Activated T-cell treated with anti-CD3 and anti-CD28 coated beads, Interleukin-2, amount 50 U/mL, for 1 hour (primary cell): ENCODE measurements at places on chromosomes 2 and 18.

GRCh38 chr2:23015651-23016200 lies 369.3 kb upstream of the KLHL29 start:
- DNase-seq: no peak

- DNase-seq: no peak
Measured at GRCh38 chr2:71474744-71475397, 21.5 kb downstream of the DYSF start.

DNA sequence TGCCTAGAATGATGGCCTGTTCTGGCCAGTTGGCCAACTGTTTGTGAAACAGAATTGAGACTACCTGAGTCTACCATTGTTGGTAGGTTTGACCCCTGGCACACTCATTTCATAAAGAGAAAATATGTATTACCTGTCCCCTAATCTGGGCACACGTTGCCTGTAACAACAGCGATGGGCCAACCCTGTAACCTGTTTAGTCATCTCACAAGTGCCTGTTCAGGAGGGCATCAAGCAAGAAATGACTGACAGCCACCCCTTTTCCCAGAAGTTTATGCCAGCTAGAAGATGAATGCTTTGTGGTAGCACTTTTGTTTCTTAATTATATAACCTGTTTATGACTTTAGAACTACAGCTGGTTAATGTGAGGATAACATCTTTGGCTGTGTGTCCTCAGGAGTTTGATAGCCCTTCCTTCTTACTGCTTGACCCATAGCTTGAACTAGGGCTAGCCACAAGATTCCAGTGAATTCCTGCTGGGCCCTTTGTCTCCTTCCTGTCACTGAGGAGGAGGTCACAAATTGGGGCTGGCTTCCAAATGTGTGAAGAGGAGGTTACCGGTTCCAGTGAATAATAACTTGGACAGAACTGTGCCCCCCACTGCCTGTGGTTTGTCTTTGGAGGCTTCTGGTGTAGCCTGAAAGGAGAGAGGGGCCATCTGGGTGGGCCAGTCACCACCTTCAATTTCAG lies 273.9 kb upstream of the EPAS1 start:
- no peak for DNase-seq

- DNase-seq: no peak
Measured at GRCh38 chr2:170953941-170954340, 24.9 kb downstream of the GORASP2 start.

DNA sequence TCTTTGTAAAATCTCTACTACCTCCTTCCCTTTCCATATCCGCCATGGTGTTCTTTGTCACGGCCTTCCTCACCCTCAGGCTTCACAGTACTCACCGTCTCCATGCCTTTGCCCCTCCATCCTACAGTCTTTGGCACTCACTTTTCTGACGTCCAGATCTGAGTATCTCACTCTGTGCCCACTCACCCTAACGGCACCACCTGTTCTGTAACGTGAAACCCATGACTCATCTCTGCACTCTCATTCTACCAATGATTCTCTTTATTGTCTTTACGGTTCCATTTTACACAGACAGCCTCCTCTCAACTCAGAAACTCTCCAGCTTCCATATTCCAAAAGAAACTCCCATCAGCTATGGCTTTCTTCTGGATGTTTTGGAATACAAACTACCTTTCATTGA lies 56.7 kb downstream of the NETO1 start:
- no peak for DNase-seq

DNA sequence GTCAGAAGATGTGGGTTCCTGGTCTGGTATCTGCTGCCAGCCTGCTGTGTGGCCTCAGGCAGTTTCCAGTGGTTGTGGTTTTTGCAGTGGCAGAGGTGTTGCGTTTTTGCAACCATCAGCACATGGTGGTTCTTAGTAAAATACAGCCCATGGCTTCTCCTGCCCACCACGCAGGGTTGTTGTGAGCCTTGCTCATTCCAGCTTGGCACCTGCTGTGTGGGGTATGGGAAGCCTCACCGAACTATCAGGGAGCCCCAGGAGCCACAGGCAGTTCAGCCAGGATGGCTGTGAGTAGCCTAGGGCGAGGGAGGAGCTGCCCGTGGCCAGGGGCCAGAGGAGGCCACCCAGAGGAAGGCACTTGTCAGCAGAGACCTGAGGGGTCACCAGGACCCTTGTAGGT lies 9.8 kb downstream of the ARID5A start:
- peak; percentile 35 for DNase-seq

DNA sequence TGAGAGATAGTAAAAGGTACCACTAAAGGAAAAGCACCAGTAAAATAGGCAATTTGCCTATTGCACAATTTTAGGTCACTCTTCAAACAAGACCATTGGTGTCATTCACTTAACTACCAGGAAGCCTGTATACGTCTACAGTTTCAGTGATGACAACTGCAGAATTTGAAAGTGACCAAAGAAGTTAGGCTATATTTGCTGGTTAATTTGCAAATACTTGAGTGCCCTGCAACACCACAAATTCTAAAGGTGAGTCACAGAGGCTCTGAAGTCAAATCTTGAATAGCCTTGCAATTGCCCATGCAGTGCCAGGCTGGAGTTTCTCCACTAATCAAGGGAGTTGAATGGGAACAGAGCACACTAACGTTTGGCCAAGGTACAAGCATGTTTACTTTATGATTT lies 128.7 kb upstream of the CCDC68 start:
- no peak for DNase-seq

GRCh38 chr2:102297891-102298290 lies 13.5 kb upstream of the IL1RL1 start:
- DNase-seq: no peak

GRCh38 chr2:45754131-45755010 lies 102.9 kb downstream of the PRKCE start:
- no peak for DNase-seq

DNA sequence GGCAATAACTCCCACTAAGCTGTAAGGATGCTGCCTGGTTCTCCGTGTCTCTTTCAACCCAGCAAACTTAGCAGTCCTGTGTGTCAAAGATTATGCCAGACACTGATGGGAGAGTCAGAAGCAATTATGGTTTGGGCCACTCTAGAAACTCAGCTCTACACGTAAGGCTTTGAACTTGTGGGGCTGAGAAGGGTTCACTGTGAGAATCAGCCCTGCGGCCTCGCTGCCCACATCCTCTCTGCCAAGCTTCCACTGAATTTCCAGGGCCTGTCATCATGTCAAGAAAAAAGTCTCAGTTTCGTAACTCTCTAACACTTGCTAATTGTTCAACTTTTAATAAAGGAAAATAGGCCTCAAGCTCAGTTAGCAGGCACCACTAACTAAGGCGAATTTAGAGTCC lies 308.8 kb upstream of the LYPD1 start:
- no peak for DNase-seq

DNA sequence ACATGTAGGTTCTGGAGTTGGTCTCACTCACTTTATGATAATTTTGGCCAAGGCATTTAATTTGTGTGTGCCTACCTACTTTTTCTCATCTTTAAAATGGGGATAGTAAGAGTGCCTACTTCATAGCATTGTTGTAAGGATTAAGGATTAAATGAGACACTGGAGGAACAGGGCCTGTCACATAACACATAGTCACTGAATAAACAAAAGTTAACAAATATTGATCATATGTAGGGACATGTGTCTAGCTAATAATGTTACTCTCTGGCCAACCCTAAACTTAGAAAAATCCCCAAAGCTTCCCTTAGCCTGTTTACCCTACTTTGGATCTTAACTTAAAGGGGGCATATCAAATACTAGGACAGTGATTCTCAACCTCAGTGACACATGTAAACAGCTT lies 169.9 kb downstream of the MYO1B start:
- no peak for DNase-seq

GRCh38 chr2:20027705-20028434 lies 15.4 kb upstream of the MATN3 start:
- no peak for DNase-seq

DNA sequence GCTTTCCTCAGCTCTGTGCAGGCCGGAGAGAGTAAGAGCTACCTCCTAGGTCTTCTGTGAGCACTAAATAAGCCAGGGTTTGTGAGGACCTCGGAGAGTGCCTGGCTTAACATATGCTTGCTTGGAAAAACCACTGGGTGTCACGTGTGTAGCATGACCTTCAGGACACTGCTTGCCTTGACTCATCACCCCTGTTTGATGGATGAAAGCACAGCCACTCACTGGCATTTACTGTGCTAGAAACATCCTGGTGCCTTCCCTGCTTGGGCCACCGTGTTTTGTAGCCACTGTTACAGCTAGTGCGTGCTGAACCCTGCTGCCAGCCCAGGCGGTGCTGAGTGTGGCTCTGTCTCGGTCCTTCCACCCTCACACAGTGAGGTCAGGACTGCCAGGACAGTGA lies 34.8 kb upstream of the ITM2C start:
- no peak for DNase-seq

DNA sequence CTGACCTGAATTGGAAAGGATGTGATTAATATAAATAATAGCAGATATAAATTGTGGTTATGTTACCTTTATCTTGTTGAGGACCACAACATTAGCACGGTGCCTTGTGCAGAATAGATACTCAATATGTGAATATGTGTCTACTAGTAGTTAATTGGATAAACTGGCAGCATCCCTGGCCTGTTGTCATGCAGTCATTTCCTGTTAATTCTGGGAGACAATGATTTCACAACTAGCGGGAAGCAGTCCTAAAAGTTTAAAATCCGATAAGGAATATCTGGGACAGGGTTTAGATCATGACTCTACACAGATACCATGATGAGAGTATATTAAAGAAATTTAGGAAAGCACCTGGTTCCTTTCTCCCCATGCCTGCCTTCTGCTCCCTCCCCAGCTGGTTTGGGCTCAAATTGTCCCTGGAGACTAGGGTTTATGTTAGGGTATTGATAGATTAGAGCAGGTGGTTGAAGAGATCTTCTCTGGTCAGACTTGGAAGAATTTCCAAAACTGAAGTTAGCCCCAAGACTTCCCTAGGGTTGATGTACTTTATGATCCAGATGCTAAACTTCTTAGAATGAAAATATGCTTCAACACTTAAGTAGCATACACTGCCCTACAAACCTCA lies 32.8 kb downstream of the CYBRD1 start:
- no peak for DNase-seq

- no peak for DNase-seq
Measured at GRCh38 chr2:224264259-224264658, 137.6 kb downstream of the FAM124B start.

- no peak for DNase-seq
Measured at GRCh38 chr2:146229508-146230155, 1615.2 kb upstream of the ACVR2A start.

DNA sequence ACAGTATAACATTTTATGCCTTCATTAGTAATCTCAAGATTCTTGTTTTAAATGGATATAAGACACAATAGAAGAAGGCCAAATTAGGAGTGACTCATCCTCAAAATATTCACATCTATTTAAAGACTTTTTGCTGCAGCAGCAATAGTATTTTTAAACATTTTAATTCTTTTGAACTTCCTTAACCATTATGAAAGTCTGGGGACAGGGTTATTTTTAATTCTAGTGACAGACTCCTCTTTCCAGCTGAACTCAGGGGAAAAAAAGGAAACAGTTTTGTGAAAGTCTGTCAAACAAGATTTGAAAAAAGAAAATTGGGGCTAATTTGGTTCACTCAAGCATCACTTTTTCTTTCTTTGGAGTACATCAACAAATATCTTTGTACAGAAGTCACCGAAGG lies 541.8 kb downstream of the NUP35 start:
- DNase-seq: no peak

DNA sequence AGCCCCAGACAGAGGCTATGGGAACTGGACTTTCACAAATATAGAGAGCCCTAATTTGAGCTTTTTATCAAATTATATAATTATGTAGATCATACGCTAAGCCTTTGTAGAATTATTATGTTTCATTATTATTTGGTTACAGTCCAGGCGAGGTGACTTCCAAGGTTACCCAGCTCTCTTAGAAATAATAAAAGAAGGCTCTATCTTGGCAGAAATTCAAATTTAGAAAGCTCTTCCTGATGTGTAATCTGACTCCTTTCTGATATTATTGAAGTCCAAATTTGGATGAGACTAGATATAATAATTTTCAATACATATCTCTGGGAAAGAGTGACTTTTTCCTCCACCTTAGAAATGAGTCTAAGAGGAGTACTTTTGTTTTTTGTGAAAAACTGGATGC lies 4.8 kb upstream of the SLC38A11 start:
- DNase-seq: no peak

DNA sequence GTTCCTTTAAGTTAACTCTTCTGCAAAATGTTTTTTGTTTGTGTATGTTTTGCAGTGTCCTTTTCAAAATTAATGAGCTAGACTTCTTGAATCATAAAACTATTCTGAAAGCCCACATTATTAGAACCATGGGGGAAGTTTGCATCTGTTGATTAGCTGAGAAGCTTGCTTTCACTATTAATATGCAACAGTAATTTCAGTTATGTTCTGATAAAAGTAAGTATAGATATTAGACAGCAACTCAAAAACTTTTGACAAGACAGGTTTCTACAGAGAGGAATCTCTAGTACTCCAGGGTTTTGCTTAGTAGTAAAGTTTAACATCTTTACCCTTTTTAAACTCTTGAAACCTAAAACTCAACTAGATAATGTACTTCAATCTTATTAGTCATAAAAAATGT lies 147.8 kb downstream of the UBE2E3 start:
- no peak for DNase-seq

DNA sequence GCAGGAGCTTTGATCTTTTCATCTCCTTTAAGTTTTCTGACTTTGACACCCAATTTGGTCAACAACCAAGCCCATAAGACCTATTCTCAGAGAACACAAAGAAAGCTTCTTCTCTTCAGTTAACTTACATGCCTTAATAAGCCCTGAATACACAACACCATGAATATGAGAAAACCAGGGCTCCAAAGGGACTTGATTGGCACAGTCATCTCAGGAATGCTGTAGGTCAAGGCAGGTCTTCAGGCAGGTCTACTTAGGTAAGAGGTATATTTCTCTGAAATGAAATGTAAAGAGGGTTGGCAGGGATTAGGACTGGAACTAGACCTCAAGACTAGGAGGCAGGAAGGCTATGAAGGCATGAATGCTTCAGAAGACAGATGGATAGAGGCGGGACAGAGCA lies 24.4 kb upstream of the EIF2AK3 start:
- no peak for DNase-seq
